Stimulated activated CD4-positive, alpha-beta T cell treated with anti-CD3 and anti-CD28 coated beads, Interleukin-15, amount 100 ng/mL, for 1 hour (primary cell): ENCODE measurements at places on chromosomes 2 and 18.

DNA sequence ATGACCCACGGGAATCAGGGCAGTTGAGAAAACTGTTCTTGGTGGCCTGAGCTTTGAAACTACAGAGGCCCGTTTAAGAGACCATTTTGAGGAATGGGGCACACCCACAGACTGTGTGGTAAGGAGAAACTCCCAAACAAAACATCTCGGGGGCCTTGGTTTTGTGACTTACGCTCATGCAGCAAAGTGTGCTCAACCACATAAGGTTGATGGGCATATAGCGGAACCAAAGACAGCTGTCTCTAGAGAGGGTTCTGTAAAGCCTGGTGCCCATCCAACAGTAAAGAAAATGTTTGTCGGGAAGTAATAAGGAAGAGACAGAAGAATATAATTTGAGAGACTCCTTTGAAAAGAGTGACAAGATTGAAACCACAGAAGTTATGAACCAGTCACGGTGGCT lies 5.4 kb downstream of the MRO start:
- DNase-seq, result no peak

DNA sequence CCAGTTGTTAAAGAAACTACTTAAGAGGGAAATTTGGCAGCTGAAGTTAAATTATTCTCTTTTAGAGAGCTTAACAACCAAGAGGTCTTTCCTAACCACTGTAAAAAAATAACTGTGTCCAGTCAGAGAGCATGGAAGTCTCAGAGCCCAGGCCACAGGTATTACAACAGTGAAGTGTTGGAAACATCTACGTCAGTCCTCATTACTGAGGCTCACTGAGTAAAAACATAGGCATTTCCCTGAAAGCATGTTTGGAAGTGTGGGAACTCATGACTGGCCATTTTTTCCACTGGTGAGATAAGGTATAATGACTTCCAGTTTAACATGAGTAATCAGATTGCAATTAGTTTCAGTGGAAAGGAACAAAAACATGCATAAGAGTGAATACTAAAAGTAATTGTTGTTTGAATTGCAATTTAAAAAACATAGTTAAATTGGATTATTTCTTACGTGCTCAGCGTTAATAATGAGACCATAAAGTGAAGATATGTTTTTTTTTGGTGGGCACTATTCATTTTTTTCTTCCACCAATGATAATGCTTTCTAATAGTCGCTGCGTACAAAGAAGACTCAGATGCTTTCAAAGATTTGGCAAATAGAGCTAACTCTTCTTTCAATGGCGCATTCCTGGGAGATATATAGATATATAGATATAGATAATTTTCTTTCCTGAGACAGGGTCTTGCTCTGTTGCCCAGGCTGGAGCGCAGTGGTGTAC lies 60.8 kb downstream of the EFEMP1 start:
- DNase-seq, result no peak

DNA sequence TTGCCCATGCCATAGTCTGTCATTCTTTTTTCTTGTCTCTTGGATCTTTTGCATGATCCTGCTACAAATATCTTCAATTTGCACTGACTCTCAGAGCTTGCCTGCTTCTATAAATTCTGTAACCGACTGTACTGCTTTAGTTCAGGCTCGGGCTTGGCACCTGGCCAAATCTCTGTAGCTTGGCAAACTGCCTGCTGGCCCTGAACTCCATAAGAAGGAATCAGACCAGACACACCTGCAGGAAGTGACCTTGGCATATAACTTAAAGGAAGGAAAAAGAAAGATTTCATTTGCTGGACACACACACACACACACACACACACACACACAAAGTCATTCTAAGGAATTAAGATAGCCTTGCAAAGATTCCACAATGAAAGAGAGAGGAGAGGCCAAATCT lies 291.2 kb upstream of the DDX18 start:
- no peak for DNase-seq

DNA sequence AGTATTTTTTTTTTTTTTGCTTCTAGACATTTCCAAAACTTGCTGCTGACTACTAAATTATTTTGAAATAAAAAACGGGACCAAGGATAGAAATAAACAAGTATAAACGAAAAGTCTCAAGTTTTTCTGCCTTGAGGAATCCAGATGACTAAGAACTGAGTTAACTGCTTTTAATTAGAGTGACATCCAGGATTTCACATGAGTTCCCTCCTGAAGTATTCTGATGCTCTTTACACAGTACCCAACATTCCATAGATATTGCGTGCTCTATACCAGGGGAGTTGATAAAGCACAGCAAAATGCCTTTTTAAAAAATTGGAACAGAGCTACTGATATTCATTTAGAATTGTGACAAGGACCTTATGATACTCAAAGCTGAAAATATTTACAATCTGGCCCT lies 618.0 kb downstream of the CCDC85A start:
- no peak for DNase-seq

- DNase-seq, result no peak
Measured at GRCh38 chr2:102839668-102840388, 78.0 kb downstream of the TMEM182 start.

DNA sequence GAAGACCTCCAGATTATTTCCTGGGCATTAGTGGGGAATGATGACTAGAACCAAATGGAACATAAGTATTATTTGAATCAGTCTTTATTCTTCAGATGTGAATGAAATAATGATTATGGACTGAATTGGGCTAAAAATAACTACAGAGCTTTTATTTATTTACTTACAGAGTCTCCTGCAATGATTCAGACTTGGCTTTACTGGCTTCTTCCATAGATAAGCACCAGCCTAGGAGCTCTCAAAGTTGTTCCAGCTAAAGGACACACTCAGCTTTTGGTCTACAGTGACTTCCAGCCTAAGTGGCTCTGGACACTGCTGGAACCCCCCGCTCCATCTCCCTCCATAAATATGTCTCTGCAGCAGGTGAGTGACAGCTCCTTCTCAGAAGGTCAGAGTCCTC lies 24.3 kb upstream of the ARHGAP25 start:
- DNase-seq, result no peak

DNA sequence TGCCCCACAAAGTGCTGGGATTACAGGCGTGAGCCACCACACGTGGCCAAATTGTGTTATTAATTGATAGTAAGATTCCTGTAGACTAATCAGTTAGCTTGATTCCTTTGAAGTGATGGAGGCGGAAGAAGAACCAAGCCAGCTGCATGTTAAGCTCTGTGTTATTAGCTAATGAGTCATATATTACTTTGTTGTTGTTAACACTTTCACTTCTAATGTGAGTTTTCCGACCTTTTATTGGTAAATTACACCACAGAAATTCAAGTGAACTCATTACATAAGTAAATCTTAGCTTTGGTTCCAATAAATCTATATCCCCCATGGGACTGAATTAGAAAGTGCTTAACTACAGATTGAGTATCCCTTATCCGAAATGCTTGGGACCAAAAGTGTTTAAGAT lies 20.3 kb downstream of the CHMP1B start:
- no peak for DNase-seq

GRCh38 chr18:61845197-61845596 lies 47.6 kb downstream of the RNF152 start:
- DNase-seq, result no peak

DNA sequence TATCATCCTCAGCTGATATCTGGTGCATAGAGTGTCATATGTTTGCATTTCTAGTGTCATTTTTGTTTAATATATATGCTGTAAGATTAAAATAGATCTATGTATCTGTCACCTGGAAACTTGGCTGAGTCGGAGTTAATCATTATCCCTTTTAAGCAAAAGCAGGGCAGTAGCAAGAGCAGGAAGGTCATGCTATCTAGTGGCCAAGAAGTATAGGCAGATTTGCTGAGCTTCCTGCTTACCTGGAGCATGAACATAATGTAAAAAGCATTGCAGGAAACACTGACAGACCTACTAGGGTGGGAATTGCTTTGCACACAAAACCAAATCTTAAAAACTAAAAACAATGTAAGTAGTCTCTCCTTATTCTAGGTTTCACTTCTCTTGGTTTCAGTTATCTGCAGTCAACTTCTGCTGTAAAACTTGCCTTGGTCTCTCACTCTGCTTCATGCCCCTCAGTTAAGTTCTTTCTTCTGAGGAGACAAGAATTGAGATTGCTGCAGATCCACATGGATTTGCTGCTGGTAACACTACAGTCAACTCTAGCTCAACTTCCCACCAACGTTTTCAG lies 295.3 kb downstream of the CDH7 start:
- no peak for DNase-seq

DNA sequence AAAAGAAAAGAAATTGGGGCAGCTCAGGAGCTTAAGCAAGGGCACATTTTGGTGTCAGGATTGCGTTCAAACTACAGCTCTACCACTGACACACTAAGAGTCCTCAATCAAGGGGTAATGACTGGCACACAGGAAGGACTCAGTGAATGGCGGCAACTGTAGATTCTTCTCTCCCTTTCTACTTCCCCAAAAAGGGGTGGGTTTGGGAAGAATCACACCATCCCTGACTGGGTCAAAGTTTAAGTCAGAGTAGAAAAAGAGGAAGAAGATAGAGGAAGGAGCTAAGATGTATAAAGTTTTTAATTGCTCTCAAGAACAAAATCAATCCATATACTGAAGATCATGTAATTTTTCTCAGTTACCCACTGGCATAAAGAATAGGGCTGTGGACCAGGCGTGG lies 2.6 kb downstream of the NLRC4 start:
- no peak for DNase-seq

GRCh38 chr18:76274468-76275289 lies 220.4 kb downstream of the ZNF516 start:
- DNase-seq, result no peak

GRCh38 chr2:162926501-162926900 lies 87.9 kb upstream of the KCNH7 start:
- DNase-seq, result no peak

GRCh38 chr18:35172451-35173035 lies 68.3 kb upstream of the ZNF397 start:
- no peak for DNase-seq

- DNase-seq, result no peak
Measured at GRCh38 chr18:39329496-39330275, 1764.1 kb upstream of the CELF4 start.

DNA sequence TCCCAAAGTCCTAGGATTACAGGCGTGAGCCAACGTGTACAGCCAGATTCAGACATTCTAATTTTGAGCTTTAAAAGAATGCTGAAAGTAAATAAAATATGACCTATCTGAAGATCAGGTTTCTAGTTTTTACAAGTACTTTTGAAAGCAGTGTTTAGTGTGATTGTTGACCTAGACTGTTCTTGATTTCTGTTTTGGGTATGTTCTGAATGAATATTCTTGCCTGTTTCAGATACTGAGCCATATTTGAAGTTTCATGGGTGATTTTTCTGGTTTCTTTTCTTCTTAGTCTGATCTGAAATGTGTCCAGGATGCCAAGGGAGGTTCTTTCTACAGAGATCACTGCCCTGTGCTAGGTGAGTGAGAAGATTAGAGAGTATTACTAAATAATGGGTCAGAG lies 37.2 kb downstream of the MIB1 start:
- no peak for DNase-seq

GRCh38 chr2:95046371-95047112 lies 21.0 kb downstream of the MAL start:
- no peak for DNase-seq

GRCh38 chr2:199814101-199814816 lies 36.7 kb downstream of the FTCDNL1 start:
- no peak for DNase-seq

DNA sequence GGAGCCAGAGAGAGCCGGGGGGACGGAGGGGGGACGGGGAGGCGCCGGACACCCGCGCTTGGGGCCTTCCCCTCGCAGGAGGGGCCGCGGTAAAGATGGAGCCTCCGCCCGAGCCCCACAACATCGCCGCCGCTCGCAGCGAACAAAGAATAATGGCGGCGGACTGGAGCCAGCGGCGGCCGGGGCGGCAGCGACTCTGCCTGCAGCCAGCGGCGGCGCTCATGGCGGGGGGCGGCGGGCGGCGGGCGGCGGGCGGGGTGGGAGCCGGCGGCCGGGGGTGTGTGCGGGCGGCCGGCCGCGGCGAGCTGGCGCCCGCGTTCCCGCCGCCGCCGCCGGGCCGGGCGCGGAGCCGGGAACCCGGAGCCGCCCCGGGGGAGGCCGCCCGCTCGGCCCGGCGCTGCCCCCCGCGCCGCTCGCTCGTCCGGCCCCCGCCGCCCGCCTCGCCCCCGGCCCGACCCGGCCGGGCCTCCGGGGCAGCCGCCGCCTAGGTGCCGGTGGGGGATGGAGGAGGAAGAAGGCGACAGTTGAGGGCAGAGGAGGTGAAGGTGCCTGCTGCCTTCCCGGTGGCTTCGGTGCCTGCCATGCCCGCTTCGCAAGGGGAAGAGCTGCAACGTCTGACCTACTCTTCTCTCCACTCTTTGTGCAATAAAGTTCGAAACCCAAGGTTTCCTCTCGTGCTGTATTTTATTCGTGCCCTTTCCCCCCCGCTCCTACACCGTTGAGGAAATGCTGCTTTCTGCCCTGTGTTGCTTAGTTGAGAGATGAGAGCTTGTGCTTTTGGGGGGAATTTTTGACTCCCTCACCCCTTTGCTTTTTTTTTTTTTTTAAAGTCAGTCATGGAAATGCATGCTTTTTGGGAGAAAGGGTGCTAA lies 634 bp downstream of the CREB1 start:
- peak; percentile 22 for DNase-seq

DNA sequence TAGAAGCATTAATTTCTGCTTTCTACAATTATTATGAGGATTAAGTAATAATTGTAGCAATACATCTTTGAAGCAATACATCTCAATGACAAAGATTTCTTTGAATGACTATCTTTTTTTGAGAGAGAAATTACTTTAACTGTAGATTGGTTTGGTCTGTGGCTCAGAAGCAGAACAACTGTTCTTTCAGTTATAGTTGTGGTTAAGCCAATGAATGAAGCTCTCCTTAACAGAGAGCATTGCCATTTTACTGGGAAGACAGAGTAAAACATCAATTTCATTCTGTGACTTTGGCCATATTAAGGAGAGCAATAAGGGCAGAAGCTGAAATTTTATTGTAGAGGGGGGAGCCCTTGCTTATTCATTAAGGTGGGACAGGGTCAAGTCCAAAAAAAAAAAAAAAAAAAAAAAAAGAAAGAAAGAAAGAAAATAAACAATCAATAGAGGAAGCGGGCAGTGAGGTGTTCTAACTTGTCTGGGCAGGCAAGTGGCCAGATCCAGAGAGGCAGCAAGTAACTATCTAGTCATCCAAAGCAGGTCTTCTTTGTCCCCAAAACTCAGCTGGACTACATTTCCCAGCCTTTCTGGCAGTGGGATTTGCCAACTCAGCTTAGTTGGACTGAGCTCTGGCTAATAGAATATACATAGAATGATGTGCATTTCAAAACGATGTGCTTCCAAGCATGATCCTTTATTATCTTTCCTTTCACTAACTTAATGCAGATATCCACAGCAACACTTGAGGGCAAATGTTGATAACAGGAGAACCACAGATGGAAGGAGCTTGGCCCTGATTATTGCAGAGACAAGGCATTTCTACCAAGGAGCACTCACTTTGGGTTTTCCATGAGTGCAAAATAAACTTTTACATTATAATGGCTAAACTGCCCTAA lies 462.7 kb upstream of the CDH20 start:
- no peak for DNase-seq
